Activated CD4-positive, alpha-beta T cell treated with anti-CD3 and anti-CD28 coated beads, Interleukin-2, amount 10 ng/mL, durations not matched to agents 24 days and 14 days (primary cell): ENCODE measurements at places on chromosomes 7 and 10. TPM values are rescaled to one million over a fixed set of nuclear protein-coding genes. Genes with fewer than 3 reads are reported as not detected.

GRCh38 chr10:13871011-13871410 is 284.2 kb downstream of the PRPF18 start:
- DNase-seq: no peak
- no peak overlapping the region for H3K27ac ChIP-seq
- peaks cover 5% of the 10 kb centered on the region for H3K27me3 ChIP-seq
- no peaks in the 10 kb centered on the region for H3K36me3 ChIP-seq

DNA sequence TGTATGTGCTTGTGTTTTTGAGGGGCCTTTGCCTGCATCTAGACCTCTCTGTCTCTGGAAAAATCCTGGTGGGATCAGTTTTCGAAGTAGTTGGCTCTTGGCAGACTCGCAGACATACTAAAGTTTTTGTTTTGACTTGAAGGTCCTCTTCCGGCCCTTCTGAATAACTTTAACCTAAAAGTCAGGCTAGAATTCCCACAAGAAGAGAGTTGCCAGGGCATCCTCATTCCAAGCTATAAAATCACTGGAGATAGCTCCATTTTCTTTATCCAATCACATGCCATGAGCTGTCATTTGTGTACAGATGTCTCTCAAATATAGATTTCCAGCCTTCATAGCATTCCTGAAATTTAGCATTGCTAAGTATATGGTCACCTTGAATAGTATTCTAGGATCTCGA is 967.8 kb downstream of the LRMDA start:
- H3K27me3 ChIP-seq: no peaks in the 10 kb centered on the region
- DNase-seq: no peak
- H3K36me3 ChIP-seq: no peaks in the 10 kb centered on the region

GRCh38 chr10:16904049-16904448 is 86.8 kb upstream of the RSU1 start:
- no peak overlapping the region for H3K4me3 ChIP-seq
- no peaks in the 10 kb centered on the region for H3K36me3 ChIP-seq
- H3K27me3 ChIP-seq: peaks cover 2% of the 10 kb centered on the region
- DNase-seq: no peak
- no peak overlapping the region for H3K27ac ChIP-seq

DNA sequence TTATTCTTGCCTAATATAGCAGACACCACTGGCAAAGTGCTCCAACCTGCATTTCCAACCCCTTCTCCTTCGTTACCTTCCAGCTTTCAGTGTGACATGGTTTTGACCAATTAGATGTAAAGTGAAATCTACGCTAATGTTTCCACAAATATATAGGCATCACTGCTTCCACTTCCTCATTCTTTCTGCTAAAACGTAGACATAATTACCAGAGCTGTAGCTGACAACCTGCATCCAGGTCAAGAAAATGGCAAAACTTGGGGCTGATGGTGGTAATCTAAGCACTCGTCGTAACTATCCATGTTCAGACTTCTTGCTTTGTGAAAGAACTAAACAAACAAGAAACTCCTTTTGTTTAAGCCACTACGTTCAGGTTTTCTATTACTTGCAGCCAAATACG is 41.8 kb upstream of the COL1A2 start:
- H3K27me3 ChIP-seq: peaks cover 6% of the 10 kb centered on the region
- no peak overlapping the region for H3K4me3 ChIP-seq
- H3K4me1 ChIP-seq: no peaks in the 10 kb centered on the region
- H3K36me3 ChIP-seq: no peaks in the 10 kb centered on the region

DNA sequence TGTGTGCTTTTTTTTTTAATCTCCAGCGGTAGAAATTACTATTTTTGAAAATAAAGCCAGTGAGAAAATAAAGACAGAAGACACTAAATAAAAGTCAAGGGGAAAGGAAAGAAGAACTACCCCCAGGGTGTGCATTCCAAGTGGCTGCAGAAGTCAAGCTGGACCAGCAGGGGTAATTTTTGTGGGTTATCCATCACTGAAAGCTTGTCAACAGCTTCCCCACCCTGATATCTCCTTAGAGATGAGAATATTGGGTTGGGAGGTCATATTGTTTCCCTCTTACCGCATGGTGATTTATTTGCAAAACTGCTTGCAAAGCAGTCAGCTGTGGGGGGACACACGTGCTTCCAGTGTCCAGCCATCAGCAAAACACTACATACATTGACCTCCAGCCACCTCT is 46.4 kb downstream of the FAM107B start:
- no peaks in the 10 kb centered on the region for H3K36me3 ChIP-seq
- no peak overlapping the region for H3K4me3 ChIP-seq
- DNase-seq: no peak
- H3K27me3 ChIP-seq: no peaks in the 10 kb centered on the region
- no peak overlapping the region for H3K27ac ChIP-seq
- H3K4me1 ChIP-seq: peaks cover 7% of the 10 kb centered on the region

GRCh38 chr7:71753956-71754664 is 622.2 kb downstream of the GALNT17 start:
- no peak for DNase-seq
- no peaks in the 10 kb centered on the region for H3K27me3 ChIP-seq
- no peak overlapping the region for H3K4me3 ChIP-seq
- H3K27ac ChIP-seq: no peak overlapping the region

Gene PRSS37
- total RNA-seq: not detected in 2 replicates

Gene ATXN7L1
- total RNA-seq: 8.5 and 9.8 TPM in 2 replicates

Gene AZGP1
- total RNA-seq: not detected in 2 replicates
